Activated CD4-positive, alpha-beta memory T cell treated with anti-CD3 and anti-CD28 coated beads for 36 hours (primary cell): ENCODE measurements at places on chromosomes 7 and 10. TPM values are rescaled to one million over a fixed set of nuclear protein-coding genes. Genes with fewer than 3 reads are reported as not detected.

- DNase-seq, result no peak
- H3K27me3 ChIP-seq, result no peaks in the 10 kb centered on the region
- no peaks in the 10 kb centered on the region for H3K4me1 ChIP-seq
Observed at GRCh38 chr10:69479240-69480067, 28.2 kb downstream of the TSPAN15 start.

GRCh38 chr10:126242397-126243260 lies 145.6 kb downstream of the ADAM12 start:
- H3K27me3 ChIP-seq, result no peaks in the 10 kb centered on the region
- H3K4me1 ChIP-seq, result no peaks in the 10 kb centered on the region
- no peak overlapping the region for H3K4me3 ChIP-seq

GRCh38 chr7:133827707-133828623 lies 299.2 kb upstream of the LRGUK start:
- no peak overlapping the region for H3K27ac ChIP-seq
- H3K4me1 ChIP-seq, result no peaks in the 10 kb centered on the region
- H3K27me3 ChIP-seq, result no peaks in the 10 kb centered on the region
- DNase-seq, result no peak
- peaks cover 30% of the 10 kb centered on the region for H3K36me3 ChIP-seq
- no peak overlapping the region for H3K4me3 ChIP-seq

- H3K27ac ChIP-seq, result no peak overlapping the region
- no peak overlapping the region for H3K4me3 ChIP-seq
- no peaks in the 10 kb centered on the region for H3K36me3 ChIP-seq
Observed at GRCh38 chr10:87695074-87695473, 35.4 kb downstream of the PAPSS2 start.

SPDYE5 gene
- total RNA-seq, result not detected

ITGB1 gene
- 117 TPM for total RNA-seq

GPR37 gene
- not detected for total RNA-seq
